Ovary (tissue), 10 donors: ENCODE measurements at places on chromosomes 11 and 22. TPM values are rescaled to one million over a fixed set of nuclear protein-coding genes. Genes with fewer than 3 reads are reported as not detected.

The OR52B4 gene
- total RNA-seq = not detected

DNA sequence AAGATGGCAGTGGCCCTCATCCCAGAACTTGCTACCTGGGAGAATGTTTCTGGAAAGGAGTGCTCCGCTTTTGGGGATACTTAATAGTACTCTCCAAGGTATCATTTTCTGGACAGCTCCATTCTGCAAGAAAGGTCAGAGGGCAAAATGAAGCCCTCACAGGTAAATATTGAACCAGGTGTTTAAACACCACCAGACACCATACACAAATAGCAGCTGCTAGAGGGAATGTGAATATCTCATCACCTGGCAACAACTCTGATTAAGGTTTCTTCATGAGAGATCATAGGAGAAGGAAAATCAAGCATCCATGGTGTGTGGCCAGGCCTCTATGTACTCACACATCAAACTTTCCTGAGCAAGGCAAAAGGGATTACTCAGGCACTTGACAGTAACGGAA is 226.1 kb upstream of the FAT3 start:
- no peak for DNase-seq

GRCh38 chr22:21803811-21804249 is 63.6 kb downstream of the MAPK1 start:
- DNase-seq = no peak

The APBB1 gene
- total RNA-seq = 86.9 TPM

- peak; percentile 48 for DNase-seq
These were observed 11.5 kb downstream of the NNMT start for GRCh38 chr11:114307524-114308203.

DNA sequence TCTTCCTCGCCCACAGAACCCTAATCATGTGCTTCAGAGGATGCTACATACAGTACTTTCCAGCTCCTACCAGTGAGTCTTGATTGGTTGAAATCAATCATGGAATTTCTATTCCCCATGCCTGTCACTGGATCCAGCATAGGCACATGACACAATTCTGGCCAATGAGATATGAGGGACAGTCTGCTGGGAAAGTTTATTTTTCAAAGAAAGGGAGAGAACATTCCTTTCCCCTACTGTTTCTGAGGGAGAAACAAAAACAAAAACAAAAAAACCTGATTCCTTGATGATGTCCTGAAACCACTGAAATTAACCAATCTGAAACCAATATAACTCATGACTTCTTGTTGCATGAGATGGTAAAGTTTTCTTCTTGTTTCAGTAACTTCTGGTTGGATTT is 3.3 kb upstream of the RCN1 start:
- no peak for DNase-seq

The TRIM29 gene
- total RNA-seq = 1.7 TPM

The VWA5A gene
- 13.7 TPM for total RNA-seq

- DNase-seq = no peak
These were observed 117.9 kb downstream of the ATG16L2 start for GRCh38 chr11:72932132-72932570.

The BTG4 gene
- total RNA-seq = 0.34 TPM
